ENCODE measurements at places on chromosomes 4 and X. TPM values are rescaled to one million over a fixed set of nuclear protein-coding genes. Genes with fewer than 3 reads are reported as not detected.

Gene GSX2
- not detected for total RNA-seq

Gene BEND4
- 0.03 TPM for total RNA-seq

Gene INTS6L
- 10.3 TPM for total RNA-seq

Gene CCDC158
- 1.9 TPM for total RNA-seq

Gene DKK2
- total RNA-seq, result 2.5 TPM

GRCh38 chrX:46841346-46841745 lies 4.5 kb downstream of the RP2 start:
- no peak for DNase-seq

GRCh38 chr4:75037252-75037651 lies 104.3 kb downstream of the PARM1 start:
- DNase-seq, result no peak

DNA sequence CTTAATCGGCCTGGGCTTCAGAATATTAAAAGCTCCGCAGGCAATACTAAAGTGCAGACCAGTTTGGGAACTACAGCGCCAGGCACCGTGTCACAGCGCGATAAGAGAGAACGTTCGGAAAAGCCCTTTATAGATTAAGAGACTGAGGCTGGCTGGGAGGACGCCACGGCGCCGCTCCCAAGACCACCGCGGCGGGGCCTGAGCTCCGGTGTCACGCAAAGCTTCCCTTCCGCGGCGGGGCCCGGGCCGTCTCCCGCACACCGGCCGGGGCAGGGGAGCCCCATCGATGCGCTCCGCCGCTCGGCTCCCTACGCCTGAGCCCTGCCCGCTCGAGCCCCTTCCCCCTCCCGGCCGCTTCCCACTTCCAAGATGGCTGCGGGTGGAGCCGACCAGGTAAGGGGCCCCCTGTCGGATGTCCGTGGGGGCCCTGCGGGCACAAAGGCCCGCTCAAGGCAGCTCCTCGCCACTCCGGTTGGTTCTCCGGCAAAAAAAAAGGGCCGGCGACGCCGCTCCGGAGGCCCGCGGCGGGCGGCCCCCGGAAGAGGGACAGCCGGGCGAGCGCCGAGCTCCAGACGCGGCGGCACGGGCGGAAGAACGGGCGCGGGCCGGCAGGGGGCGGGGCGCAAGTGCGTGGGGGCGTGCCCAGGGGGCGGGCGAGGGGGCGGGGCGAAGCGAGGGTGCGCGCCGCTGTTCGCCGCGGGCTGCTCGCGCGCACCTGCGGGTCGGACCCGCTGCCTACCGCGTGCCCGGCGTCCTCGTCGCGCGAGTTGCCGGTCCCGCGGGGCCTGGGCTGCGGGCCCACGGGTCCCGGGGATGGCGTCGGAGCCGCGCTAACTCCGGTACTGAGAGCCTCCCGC lies at the start of gene TBC1D14:
Gene TBC1D14 (plus strand): TSS at position 714 of the 857 bp plus-strand sequence. CDS start 13,564 bp downstream, outside the sequence.
- peak; percentile 93 for DNase-seq

GRCh38 chr4:119932277-119932676 lies 134.4 kb downstream of the MAD2L1 start:
- DNase-seq, result no peak

GRCh38 chr4:90328558-90328957 lies 201.4 kb downstream of the CCSER1 start:
- DNase-seq, result no peak

DNA sequence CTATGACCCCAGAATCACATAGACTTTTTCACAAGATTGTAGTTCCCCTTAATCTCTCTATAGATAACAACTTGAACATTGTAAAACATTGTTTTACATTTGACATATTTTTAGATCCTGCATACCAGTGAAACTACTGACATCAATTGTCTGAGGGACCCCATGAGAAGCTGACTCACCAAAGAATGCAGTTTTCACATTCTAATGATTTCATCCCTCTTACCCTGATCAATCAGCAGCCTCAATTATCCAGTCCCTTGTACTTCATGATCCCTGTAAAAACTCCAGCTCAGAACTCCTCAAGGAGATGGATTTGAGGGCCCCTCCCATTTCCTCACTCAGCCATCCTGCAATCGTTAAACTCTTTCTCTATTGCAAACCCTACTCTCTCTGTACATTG lies 411.0 kb upstream of the NDST3 start:
- no peak for DNase-seq

GRCh38 chrX:3006495-3006894 lies at the start of gene ARSH:
Gene ARSH (plus strand): TSS chrX:3006546. CDS start chrX:3006613, 67 bp downstream.
- DNase-seq, result no peak

DNA sequence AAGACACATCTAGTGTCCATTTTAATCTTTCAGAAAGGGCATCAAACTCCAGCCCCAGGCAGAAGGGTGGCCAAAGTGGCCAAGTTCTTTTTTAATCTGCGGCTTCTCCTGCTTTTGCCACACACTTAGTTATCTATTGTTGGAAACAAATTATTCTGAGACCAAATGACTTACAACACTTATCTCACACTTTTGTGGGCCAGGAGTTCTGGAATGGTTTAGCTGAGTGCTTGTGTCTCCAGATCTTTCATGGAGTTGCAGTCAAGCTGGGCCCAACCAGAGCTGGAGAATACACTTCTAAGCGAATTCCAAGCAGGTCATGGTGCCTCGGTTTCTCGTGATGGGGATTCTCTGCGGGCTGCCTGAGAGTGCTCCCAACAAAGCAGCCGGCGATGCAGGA lies 4.0 kb downstream of the TXK start:
- no peak for DNase-seq

DNA sequence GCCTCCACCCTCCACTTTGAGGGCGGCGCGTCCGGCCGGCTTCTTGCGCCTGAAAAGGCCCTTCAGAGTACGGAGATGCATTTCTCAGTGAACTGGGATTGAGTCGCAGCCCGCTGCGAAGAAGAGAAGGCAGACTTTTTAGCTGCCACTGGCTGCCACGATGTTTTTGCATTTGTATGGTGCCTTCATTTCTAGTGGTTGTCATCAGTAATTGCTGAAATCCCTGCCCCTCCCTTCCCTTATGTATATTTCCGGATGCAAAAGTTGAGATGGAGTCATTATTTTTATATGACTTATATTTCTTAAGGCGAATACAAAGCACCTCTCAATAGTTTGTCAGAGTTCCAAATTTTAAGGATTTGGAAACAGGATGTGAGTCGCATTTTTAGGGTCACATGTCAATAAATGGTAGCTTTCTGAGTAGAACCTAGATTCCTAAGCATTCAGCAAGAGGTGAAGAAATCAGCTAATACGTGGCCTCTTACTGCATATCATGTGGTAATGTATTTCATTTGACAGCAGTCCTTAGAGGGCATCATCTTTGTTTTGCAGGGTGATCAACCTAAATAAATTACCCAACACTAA lies 658 bp downstream of the ATP6AP2 start:
- DNase-seq, result no peak

GRCh38 chr4:182103614-182104319 lies 139.4 kb upstream of the TENM3 start:
- no peak for DNase-seq

Measured in aorta (tissue), 5 donors.